ENCODE measurements at places on chromosomes 1 and 21. TPM values are rescaled to one million over a fixed set of nuclear protein-coding genes. Genes with fewer than 3 reads are reported as not detected.

BTF3L4 gene
- 179 TPM for total RNA-seq

PPP1R12B gene
- total RNA-seq: 24.5 TPM

AKNAD1 gene
- total RNA-seq: 5.3 TPM

ANKRD35 gene
- 0.82 TPM for total RNA-seq

GLIS1 gene
- not detected for total RNA-seq

ORC1 gene
- total RNA-seq: 1.2 TPM

SON gene
- total RNA-seq: 95.0 TPM

MASP2 gene
- not detected for total RNA-seq

SEC16B gene
- not detected for total RNA-seq

S100A8 gene
- 7.3 TPM for total RNA-seq

FCGR1A gene
- 3.3 TPM for total RNA-seq

PLK3 gene
- 10.2 TPM for total RNA-seq

TEKT2 gene
- 10.6 TPM for total RNA-seq
